ENCODE measurements at places on chromosomes 13 and 19.

GRCh38 chr19:55656988-55657747 is 2.3 kb downstream of the U2AF2 start:
- no peak for DNase-seq

DNA sequence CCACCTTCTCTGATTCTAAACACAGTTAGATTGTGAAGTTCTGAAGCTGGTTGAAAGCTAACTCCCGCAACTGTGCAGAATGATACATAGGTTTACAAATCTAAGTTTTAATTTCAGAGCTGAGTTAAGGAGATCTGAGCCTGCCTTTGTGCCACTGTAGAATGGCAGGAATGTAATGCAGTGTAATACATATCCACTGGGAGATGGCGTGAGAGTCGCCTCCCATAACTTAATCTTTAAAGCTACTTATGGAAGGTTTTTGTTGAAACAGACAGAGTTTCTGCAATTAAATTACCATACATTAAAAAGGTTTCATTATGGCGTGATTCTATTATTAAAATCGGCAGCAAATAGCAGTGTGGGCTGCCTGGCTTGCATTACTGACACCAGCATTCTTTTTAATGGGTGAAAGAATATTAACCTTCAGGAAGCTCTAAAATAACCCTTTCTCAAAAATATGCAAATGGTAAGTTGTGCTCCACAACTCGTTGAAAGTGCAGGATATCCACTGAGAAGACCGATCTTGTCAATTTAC is 257.4 kb downstream of the OLFM4 start:
- no peak for DNase-seq

- DNase-seq, result no peak
These were observed 119.1 kb downstream of the SOX1 start for GRCh38 chr13:112186091-112186490.

DNA sequence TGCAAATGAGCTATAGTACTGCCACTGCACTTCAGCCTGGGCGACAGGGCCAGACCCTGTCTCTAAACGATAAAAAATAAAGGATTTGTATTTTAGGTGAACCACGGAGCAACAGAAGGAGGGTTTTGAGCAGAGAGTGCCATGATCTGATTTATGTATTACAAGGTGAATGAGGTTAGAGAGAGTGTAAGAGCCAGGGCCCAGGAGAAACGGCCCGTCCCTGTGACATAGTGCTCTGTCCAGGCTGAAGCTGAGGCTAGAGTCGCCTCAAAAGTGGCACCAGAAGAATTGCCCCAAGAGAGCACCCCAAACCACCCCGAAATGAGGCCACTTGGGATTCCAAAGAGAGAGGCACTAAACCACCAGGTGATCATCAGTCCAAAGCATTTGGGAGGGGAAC is 16.9 kb downstream of the MAG start:
- no peak for DNase-seq

DNA sequence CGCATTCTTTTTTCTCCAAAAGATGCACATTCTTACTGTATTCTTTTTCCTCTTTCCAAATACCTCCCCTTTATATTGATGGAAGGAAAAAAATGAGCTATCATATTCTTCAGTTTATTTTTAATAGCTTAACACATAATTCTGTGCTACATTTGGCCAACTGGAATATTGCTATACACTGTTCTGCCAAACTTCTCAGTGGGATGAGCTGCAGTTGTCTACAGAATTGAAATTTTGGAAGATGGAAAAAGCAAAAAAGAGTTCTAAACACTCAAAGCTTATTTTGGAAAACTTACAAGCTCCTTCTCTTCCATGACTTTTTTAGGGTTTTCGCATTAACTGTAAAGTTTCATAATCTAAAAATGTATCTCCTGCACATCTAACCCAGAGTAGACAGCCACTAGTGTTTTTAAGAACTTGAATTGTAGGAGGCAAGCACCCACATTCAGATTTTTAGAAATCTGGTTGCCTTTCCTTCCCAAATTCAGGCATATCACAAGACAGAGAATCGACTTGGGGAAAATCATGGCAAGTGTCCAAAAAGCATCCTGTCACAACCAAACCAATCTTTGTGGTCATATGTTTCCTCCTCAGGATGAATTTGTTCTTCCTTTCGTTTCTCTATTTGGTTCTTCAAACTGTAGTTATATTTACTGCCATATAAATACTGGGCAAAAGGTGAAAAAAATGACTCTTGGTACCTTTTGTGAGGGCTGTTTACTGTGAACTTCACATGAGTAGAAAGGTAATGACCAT is 111.4 kb upstream of the FRY start:
- DNase-seq, result no peak

GRCh38 chr13:93547886-93548285 is 321.3 kb downstream of the GPC6 start:
- DNase-seq, result no peak

DNA sequence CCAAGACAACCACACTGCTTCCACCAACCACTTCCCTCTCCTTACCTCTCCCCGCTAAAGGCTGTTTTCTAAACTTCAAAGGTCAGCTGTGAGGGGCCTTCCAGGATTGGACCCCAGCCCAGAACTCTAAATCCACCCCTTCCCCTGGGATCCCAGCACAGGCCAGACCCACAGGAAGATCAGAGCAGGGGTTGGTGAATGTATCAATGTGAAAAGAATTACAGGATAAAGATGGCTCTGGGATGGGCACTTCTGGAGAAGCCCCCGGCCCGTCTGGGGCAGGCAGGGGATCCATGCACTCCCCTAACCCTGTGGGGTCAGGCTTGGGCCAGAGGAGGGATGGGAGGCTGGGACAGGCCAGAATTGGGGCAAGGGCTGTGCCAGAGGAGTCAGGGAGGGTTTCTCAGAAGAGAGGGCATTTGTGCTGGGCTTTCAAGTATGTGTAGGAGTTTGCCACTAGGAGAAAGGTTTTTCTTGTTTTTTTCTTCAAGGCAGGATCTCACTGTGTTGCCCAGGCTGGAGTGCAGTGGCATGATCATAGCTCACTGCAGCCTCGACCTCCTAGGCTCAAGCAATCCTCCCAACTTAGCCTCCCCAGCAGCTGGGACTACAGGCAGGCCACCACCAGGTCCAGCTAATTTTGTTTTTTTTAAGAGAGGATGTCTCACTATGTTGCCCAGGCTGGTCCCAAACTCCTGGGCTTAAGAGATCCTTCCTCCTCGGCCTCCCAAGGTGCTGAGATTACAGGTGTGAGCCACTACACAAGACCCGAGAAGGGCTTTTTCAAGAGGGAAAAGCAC is 1.0 kb upstream of the MEF2B start:
- DNase-seq, result no peak

DNA sequence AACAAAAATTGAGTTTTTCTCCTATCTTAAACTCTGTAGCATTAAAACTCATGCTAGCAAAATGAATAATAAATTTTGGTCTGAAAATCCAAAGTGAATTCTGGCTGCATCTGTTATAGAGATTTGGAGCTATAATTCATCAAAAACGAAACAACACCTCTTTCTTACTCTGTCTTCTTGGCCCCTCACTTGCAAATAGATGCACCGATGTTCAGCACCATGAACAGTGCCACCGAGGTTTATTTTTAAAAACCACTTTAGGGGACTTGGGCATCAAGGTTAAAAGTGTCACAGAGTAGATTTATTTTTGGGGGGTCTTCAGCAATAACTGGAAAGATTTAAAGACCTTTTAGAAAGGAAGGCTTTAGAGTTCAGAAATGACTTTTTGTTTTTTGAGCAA is 26.1 kb upstream of the EID2 start:
- no peak for DNase-seq

GRCh38 chr13:100532090-100532766 is 56.4 kb downstream of the GGACT start:
- no peak for DNase-seq

GRCh38 chr19:53927739-53928138 is 18.7 kb downstream of the CACNG7 start:
- no peak for DNase-seq

- DNase-seq, result no peak
These were observed 488.8 kb downstream of the KCTD12 start for GRCh38 chr13:76397413-76397812.

GRCh38 chr13:95411428-95412040 is 110.3 kb upstream of the ABCC4 start:
- DNase-seq, result no peak

DNA sequence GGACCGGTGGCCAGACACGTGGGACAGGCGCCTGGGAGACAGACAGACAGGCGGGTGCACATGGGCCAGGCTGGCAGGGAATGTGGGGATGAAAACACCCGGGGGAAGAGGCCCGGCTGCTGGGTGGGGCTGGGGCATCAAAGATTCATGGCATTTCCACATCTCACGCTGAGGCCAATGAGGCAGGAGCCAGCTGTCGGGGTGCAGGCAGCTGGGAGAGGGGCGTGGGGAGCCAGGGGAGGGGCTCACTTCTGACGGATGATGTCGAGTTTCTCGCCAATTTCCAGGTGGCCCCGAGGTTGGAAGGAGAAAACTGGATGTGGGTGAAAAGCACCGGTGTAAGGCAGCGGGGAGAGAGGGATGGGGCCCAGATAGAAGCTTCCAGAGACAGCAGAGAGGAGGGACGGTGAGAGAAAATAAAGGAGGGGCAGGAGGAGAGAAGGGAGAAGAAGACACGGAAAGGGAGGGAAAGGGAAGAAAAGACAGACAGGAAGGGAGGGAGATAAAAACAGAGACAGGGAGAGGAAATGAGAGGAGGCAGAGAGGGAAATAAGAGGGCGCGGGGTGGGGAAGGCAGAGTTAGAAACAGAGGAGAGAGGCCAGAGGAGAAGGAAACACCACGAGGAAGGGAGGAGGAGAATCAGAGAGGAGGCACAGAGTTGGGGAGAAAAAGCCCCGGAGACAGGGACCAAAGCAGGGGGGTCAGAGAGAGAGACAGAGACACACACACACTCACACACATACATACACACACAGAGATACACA is 8.0 kb upstream of the CCER2 start:
- DNase-seq, result no peak

DNA sequence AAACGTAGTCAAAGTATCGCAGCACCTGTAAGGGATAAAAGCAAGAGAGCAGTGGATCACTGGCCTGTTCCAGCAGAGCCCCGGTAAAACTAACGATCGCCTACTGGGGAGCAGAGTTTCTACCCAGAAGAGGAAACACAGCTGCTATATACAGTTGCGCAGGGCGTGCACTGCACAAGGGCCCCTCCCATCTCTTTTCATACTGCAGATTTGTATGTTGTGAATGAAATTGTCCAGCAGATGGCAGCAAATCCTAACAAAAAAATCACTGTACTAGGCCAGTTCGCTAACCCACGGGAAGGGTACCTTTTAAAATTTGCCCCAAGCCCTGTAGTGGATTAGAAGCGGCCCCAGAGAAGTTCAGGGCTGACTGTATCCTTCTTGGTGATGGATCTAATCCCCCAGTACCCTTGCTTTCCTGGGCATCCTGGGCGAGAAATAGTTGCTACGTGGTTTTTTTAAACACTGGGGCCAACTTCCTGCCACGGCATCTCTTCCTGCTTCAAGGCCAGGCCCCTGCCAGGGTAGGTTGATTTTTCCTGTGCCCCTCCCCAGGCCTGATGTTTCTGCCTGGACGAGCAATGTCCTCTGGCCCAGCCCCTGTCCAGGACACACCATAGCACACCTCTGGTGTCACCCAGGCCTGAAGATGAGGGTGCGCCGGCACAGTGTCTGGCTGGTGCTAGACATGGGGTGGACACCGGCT is 127.0 kb downstream of the IER2 start:
- DNase-seq, result peak; percentile 78

GRCh38 chr13:74056801-74057542 is 77.2 kb downstream of the KLF12 start:
- no peak for DNase-seq

DNA sequence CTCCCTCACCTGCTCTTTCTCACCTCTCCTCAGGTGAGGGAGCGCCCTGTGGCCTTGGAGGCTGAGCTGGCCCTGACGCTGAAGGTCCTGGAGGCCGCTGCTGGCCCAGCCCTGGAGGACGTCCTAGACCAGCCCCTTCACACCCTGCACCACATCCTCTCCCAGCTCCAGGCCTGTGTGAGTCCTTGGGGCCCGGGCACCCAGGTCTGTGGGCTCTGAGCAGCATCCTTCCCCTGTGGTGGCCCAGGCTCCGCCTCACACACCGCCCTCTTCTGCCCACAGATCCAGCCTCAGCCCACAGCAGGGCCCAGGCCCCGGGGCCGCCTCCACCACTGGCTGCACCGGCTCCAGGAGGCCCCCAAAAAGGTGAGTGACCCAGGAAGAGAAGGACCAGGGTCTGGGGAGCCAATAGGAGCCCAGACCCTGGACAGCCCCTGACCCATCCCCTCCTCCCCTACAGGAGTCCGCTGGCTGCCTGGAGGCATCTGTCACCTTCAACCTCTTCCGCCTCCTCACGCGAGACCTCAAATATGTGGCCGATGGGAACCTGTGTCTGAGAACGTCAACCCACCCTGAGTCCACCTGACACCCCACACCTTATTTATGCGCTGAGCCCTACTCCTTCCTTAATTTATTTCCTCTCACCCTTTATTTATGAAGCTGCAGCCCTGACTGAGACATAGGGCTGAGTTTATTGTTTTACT is 1.9 kb downstream of the IFNL1 start:
- no peak for DNase-seq

DNA sequence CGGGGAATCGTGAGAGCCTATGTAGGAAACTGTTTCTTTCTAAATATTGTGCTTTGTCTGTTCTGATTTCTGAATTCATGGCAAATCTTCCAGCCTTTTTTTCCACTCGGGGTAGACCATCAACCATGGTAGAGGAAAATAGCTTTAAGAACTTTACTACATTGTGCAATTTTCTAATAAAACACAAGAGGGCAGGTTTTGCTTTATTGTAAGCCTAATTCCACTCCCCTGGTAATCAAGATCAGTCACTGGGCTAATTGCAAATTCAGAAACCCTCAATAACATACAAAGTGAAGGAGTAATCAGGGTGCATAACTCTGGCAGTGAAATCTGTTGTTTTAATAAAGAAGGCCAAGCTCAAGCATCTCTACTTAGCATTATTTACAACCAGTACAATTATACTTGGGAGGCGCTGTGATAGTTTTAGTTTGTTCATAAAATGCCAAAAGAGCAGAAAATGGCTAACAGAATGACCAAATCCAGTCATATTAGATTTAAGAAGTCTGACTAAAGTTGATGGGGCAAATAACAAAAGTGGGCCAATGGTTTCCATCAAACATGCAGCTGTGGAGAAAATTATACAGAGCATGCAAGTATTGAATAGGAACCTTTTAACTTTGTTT is 43.8 kb downstream of the DCT start:
- peak; percentile 41 for DNase-seq

All from GM13976 (cell line).